ENCODE measurements at places on chromosomes 7 and 10. TPM values are rescaled to one million over a fixed set of nuclear protein-coding genes. Genes with fewer than 3 reads are reported as not detected.

DNA sequence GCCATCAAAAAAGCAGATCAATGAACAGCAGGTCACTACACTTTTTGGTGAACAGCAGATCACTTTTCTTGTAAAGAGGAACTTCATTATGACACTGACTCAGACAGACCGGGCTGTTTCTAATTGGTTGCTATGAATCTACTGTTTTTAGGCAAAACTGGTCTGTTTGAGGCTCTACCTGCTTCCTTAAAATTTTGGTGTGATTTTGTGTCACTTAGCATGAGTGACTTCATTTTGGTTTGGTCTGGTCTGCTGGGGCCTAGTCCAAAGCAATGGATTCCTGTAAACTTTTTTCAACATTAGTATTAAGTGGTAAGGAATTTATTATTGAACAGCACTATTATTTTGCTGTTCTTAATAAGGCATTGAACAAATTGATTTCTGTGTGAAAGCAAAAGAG, 41.8 kb upstream of the C10orf71 start:
- no peak overlapping the region for H3K4me3 ChIP-seq
- peaks cover 5% of the 10 kb centered on the region for H3K4me1 ChIP-seq
- H3K27ac ChIP-seq: no peak overlapping the region
- peaks cover 2% of the 10 kb centered on the region for H3K27me3 ChIP-seq
- DNase-seq: no peak

DNA sequence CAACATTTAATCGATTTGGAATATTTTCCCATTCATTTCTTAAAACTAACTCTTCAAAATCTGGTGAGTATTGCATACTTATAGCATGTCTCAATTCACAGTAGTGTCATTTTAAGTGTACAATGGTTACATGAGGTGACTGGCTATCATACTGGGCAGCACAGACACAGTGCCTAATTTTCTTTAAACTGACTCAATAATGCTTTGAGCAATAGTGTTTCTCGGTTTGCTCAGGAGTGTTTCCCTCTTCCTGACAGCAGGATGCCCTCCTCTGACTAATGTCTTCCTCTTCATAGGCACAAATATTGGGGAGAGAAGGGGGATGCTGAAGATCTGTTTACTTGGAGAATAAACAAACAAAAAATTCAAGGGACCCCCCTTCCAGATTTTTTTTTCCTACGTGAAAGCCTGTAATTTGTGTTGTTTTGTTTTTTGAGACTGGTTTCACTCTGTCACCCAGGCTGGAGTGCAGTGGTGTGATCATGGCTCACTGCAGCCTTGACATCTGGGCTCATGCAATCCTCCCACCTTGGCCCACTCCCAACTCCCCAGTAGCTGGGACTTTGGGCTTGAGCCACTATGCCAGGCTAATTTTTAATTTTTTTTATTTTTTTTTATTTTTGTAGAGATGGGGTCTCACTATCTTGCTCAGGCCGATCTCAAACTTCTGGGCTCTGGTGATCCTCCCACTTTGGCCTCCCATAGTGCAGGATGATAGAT, 2.2 kb downstream of the MRC1 start:
- H3K4me1 ChIP-seq: peaks cover 3% of the 10 kb centered on the region
- no peaks in the 10 kb centered on the region for H3K36me3 ChIP-seq
- peaks cover 17% of the 10 kb centered on the region for H3K27me3 ChIP-seq
- H3K4me3 ChIP-seq: no peak overlapping the region

DNA sequence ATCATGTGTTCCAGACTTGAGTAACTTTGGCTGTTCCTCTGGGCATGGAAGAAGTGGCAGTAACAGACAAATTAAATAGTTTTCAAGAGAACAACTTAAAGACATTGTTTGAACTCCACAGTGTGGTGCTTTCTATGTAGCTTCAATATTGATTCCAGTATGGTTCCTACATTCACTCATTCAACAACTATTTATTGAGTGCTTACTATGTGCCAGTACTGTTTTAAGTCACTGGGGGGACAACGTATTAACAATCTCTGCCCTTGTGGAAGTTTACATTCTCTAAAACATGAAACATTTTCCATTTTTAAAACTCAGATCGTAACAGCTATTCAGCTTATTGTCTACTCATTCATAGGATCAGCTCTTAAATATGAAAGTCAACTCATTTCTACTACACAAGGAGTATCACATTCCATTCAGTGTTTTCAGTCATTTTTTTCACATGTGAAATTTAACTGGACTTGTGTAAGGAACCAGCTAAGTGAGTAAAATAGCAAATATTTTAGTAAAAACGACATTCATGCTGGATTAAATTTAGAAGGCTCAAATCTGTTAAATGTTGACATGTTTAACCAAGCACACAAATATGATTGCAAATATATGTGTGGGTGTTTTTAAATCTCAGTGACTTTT, 13.6 kb upstream of the CUBN start:
- no peak overlapping the region for H3K27ac ChIP-seq
- peaks cover 16% of the 10 kb centered on the region for H3K4me1 ChIP-seq
- H3K4me3 ChIP-seq: no peak overlapping the region
- peaks cover 6% of the 10 kb centered on the region for H3K27me3 ChIP-seq
- H3K36me3 ChIP-seq: no peaks in the 10 kb centered on the region

- H3K4me1 ChIP-seq: no peaks in the 10 kb centered on the region
- no peak overlapping the region for H3K27ac ChIP-seq
- no peak overlapping the region for H3K4me3 ChIP-seq
- no peaks in the 10 kb centered on the region for H3K27me3 ChIP-seq
- DNase-seq: no peak
Observed at GRCh38 chr7:4167385-4167910, 514.6 kb upstream of the FOXK1 start.

DNA sequence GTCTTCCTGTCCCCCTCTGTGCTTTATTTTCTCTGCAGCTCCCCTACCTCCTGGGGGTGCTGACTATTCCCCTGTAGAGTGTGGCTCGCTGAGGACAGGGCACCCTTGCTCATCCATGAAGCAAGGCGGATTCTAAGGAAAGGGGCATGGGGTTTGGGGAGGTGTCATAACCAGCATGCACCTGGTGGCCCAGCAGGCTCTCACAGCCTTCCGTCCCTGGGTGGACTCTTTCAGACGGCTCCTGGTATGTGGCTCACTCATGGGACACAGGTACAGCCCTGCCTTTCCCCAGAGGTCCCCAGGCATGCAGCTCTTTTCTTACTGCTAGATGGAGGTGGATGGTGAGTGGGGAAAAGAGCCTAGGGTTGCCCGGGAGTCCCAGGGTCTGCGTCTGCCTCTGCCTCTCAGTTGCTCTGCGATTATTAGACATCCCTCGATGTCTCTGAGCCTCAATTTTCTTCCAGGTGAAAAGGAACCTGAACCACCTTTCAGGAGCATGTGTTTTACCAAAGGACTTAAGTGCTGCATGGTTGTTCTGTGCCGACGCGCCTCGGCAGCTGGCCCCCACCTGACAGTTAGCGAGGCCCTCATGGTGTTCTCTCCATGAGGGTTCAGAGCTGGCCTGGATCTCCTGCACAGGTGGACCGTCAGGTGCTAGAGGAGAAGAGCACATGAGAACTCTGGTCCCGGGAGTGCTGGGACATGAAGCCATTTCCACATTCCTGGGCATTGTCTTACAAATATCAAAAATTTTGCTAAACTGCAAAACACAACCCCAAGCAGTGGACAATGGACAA, 172.5 kb upstream of the SHH start:
- no peak overlapping the region for H3K4me3 ChIP-seq
- DNase-seq: peak; percentile 3
- H3K4me1 ChIP-seq: no peaks in the 10 kb centered on the region
- no peaks in the 10 kb centered on the region for H3K27me3 ChIP-seq
- no peak overlapping the region for H3K27ac ChIP-seq

DNA sequence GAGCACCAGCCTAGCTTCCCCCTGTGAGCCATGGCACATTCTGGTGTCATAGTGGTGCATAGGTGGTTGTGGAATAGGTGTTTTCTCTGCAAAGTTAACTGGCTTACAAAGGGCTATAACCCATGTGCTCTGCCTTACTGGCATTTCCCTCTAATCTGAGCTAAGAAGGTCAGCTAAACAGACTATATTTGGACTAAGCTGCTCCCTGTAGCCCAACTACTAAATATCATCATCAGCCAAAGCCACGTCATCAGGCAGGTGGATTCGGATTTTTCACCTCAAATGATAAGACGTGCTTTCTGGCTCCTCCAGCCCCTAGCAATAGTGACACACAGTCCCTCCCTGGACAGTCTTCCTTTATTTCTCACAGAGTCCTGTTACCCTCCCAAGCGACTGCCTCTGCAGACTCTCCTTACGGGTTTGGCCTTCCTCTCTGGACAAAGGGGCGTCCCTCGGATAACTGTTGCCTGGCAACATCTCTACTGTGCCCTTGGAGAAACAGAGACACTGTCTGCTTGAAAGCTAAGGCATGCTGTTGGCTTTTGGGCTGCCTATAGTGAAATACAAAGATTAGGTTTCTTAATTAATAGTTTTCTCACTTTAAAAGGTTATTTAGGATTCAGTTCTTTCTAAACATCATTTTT, 9.1 kb downstream of the SLC13A4 start:
- no peak for DNase-seq
- no peaks in the 10 kb centered on the region for H3K36me3 ChIP-seq
- H3K27me3 ChIP-seq: peaks cover 5% of the 10 kb centered on the region

GRCh38 chr7:22900101-22900500, 77.5 kb upstream of the TOMM7 start:
- no peak overlapping the region for H3K4me3 ChIP-seq
- peaks cover 15% of the 10 kb centered on the region for H3K4me1 ChIP-seq
- DNase-seq: no peak

GRCh38 chr7:116532102-116532688, 7.4 kb downstream of the CAV1 start:
- peaks cover 32% of the 10 kb centered on the region for H3K27me3 ChIP-seq
- no peak overlapping the region for H3K4me3 ChIP-seq
- no peak for DNase-seq

GRCh38 chr7:151232917-151233701, 826 bp downstream of the CHPF2 start:
- H3K27ac ChIP-seq: peak overlapping the region; percentile 99
- DNase-seq: peak; percentile 78
- H3K36me3 ChIP-seq: peaks cover 28% of the 10 kb centered on the region

DNA sequence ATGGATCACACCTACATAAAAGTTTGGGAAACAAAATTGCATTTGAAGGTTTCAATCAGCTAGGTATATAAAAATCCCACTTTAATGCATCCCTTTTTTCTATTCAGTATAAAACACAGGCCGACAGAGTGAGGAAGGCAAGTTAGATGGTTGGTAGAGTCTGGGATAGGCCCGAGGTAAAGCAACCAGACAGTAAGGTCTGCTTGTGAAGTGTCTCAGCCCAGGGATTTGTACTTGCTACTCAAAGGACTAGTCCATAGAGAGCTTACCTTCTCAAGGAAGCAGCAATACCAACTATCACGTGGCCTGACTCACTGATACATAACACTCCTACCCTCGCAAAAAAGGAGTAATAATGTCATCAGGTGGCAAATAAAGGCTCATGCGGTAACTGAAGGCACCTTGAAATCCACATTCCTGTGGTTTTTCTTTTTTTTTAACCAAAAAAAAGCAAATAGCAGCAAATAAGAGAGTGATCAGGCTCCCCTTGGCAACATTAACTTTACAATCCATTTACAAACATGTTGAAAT, 56.2 kb upstream of the ATP6V0A4 start:
- H3K27me3 ChIP-seq: peaks cover 13% of the 10 kb centered on the region
- H3K4me3 ChIP-seq: no peak overlapping the region
- no peak for DNase-seq
- H3K27ac ChIP-seq: no peak overlapping the region

DNA sequence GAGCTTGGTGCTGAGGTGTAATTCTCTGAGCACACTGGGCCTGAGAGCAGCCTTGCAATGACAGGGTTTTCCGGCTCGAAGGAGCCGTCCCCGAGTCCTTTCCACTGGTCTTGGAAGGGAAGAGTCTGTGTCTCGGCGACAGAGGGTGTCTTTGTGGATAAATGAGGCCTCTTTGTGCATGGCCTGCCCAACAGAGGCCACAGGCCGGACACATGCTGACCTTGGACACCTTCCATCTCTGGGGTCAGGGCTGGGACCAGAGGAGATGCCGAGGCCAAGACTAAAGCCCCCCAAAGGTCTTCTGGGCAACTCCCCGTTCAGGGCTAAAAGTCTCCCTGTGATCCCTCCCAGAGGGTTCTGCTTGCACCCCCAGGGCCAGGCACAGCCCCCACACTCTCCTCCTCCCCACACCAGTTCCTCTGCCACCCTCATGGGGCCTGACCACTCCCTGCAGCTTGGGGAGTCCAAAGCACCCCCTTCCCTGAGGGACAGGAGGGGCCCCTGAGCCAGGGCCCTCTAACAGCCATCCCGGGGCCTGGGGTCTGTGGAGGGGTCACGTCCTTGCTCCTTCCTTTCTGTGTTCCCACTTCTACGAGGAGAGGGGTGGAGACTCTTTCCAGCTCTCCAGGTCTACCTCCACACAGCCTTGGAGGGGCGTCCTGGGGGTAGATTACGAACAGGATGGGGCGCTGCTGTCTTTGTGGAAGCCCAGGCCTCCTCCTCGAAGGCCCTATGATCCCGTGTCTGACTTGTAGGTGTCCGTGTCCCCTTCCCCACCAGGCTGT, 130.6 kb upstream of the FAM20C start:
- H3K27ac ChIP-seq: no peak overlapping the region
- H3K27me3 ChIP-seq: no peaks in the 10 kb centered on the region
- DNase-seq: no peak
- no peak overlapping the region for H3K4me3 ChIP-seq

DNA sequence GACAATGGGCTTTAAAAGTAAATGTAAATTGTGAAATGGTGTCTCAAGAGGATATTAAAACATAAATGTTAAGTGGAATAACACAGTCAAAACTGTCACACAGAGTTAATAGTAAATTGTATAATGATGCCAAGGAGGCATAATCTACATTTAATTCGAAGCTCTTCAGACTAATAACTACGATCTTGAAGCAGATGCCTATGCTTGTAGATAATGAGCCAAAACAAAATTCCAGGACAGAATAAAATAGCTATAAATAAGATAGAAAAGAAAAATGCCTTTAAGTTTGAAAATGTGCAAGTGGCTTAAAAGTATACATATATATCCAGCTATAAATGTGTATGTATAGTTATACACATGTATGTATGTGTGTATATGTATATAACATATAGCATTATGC, 17.5 kb downstream of the TWIST1 start:
- H3K4me1 ChIP-seq: no peaks in the 10 kb centered on the region
- no peak overlapping the region for H3K4me3 ChIP-seq
- H3K27ac ChIP-seq: no peak overlapping the region
- peaks cover 4% of the 10 kb centered on the region for H3K27me3 ChIP-seq

SPDYE8 gene
- total RNA-seq: not detected

- H3K36me3 ChIP-seq: no peaks in the 10 kb centered on the region
- no peaks in the 10 kb centered on the region for H3K4me1 ChIP-seq
- no peak overlapping the region for H3K27ac ChIP-seq
- H3K27me3 ChIP-seq: no peaks in the 10 kb centered on the region
- H3K4me3 ChIP-seq: no peak overlapping the region
Observed at GRCh38 chr10:53063805-53064204, 291.2 kb upstream of the MBL2 start.
